Stimulated activated CD8-positive, alpha-beta memory T cell treated with anti-CD3 and anti-CD28 coated beads, Interleukin-7, amount 100 ng/mL, for 4 hours (primary cell): ENCODE measurements at places on chromosomes 7 and 10.

DNA sequence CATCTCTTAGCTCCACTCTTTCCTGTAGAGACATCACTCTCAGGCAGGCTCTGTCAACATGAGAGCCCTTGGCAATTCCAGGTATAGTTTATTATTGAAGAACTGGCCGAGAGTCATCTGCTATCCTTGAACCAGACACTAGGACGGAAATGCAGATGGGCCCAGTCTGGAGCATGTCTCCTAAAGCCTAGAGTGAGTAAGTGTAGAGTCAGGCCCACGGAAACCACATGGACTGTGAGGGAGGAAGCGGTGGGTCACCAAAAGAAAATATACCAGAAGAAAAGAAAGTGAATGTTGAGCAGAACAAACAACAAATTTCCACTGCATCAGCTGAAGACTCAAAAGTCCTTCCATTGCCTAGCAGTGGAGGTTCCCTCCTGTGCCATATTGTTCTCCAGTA lies 15.7 kb upstream of the RELN start:
- no peak for DNase-seq

GRCh38 chr10:11553773-11554381 lies 57.6 kb downstream of the USP6NL start:
- no peak for DNase-seq

- no peak for DNase-seq
Observed at GRCh38 chr10:13587391-13587790, 626 bp downstream of the PRPF18 start.

GRCh38 chr10:119761106-119761505 lies 35.3 kb downstream of the INPP5F start:
- DNase-seq = no peak

- DNase-seq = no peak
Observed at GRCh38 chr7:93212881-93213280, 13.4 kb downstream of the HEPACAM2 start.

GRCh38 chr7:146321301-146321700 lies 204.7 kb downstream of the CNTNAP2 start:
- no peak for DNase-seq

- no peak for DNase-seq
Observed at GRCh38 chr10:114925587-114926586, 12.1 kb upstream of the TRUB1 start.

DNA sequence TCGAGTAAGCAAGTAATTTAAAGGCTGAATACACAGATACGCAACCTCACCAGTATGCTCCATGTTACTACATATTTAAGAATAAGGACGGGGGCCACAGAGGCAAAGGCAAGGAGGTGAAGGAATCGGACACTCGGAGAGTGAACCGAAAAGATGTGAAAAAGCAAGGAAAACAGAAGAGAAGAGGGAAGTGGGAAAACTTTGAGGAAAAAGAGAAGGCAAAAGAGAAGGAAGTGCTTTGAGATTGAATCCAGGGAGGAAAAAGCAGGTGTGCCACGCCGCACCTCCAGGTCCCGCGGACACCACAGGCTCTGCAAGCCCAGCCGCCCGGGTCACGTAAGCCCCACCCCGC lies 367 bp upstream of the AVL9 start:
- no peak for DNase-seq

GRCh38 chr10:89427629-89428028 lies 13.3 kb downstream of the IFIT5 start:
- DNase-seq = no peak

DNA sequence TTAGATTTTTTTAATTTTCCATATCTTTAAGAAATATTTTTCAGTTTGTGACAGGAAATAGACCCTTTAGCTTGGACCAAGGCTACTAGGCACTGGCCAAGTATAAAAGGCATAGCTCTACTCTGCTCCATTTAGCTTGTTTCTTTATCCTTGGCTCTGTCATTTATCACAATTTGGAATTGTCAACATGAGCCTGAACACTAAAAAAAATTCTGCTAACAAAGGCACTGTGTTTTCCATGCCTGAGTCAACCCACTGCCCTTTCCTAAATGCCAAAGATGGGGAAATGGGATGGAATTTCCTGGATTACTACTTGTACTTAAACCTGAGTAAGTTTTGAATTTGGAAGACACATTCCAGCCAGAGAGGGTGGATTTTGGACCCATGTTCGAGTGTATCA lies 128.4 kb downstream of the NSUN6 start:
- DNase-seq = no peak

GRCh38 chr10:18071591-18071990 lies 68.6 kb upstream of the CACNB2 start:
- no peak for DNase-seq
